SHP77 (cell line): ENCODE measurements at places on chromosomes 7 and 10.

DNA sequence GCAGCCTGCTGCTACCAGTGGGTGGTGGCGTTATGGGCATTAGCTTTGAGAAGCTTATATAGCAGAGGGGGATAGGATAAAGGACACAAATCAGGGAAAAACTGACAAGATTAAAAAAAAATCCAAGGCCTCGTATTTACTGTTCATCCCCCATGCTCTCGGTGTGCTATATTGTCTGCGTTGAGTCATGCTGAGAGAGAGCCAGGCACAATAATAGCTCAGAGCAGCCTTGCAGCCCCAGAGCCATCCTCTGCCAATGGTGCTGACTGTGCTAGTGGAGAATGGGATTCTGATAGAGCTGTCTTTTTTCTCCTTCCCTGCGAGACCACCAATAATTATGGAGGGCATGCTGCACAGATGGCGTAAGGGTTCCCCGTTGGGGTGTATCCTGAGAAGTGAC, 51.7 kb upstream of the FZD1 start:
- DNase-seq, result no peak

DNA sequence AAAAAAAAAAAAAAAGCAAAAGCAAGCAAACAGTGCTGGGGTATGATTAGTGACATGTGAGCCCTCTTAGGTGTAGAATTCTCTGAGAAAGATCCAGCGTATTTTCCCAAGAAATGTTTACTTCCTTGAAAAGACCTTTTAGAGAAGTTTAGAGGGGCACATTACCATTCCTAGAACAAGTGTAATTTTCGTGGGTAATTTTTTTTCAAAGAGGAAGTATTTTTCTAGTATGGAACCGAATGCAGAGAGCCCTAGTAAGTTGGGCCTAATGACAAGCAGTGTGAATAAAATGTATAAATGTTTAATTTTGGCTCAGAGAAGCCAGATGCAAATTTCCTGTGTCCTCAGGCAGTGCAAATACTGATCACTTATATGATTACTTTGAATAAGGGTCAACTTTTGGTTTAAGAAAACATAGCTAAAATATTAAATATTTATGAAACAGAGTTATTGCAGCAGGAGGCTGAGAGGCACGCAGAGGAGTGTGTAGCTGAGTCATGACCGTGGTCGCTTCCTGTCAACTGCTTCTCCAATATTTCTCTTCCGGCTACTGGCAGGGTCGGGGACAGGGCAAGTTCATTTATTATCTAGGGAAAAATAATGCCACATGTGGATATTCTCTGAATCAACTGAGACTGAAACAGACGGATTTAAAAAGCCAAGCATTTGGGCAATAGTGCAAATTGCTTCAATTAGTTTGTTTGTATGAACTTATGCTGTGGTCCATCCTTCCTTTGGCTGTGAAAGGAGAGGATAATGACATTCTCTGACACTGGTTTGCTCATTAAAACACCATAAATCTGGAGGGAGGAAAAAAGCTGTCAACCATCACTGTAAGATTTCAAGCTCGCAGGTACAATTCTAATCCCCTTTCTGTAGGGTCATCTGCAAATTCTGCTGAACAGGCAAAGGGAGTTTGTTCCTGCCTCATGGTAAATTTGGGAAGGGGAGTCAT, 495.2 kb downstream of the GLRX3 start:
- DNase-seq, result no peak

DNA sequence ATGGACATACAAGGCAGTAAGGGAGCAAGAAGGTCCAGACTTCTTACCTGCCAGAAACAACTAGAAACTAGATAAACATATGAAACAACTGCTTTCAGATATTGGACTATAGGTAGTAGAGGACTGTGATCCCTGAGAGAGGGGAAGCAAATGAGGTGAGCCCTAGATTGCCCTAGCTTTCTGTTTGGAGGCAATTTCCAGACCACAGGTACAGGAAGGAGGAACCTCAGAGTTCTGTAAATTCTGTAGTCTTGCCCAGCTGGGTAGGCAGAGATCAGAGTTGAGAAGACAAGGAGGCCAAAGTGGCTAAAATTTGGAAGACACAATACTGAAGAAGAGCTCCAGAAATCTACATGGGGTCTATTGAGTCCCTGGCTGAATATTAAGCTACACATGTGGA, 21.0 kb downstream of the CDK6 start:
- DNase-seq, result no peak

- DNase-seq, result no peak
Observed at GRCh38 chr7:50659329-50659965, 94.2 kb upstream of the DDC start.

DNA sequence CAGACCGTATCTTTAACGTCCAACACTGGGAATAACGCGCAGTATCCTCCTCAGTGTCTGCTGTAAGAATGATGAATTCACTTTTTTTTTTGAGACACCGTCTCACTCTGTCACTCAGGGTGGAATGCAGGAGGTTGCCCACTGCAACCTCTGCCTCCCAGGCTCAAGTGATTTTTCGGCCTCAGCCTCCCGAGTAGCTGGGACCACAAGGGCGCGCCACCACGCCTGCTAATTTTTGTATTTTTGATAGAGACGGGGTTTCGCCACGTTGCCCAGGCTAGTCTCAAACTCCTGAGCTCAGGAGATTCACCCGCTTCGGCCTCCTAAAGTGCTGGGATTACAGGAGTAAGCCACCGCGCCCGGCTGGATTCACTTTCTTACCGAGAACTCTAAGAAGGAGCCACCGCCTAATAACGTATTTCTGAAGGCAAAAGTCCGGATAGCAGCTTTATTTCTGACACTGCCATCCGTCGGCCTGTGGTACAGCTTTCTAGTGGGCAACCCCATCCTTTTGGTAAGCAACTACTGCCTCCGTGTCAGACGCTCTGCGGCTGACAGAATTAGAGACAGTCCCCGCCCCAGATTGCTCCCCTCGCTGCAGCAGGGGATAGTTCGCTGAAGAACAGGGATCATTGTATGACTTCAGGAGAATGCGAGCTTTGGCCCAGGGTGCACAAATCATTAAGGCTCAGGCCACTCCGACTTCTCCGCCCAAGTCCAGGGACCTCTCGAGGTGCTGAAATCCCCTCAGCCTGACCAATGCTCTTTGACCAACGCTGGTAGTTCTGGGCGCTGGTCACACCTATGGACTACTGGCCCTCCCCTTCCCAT, 662 bp downstream of the POLR3A start:
- no peak for DNase-seq

DNA sequence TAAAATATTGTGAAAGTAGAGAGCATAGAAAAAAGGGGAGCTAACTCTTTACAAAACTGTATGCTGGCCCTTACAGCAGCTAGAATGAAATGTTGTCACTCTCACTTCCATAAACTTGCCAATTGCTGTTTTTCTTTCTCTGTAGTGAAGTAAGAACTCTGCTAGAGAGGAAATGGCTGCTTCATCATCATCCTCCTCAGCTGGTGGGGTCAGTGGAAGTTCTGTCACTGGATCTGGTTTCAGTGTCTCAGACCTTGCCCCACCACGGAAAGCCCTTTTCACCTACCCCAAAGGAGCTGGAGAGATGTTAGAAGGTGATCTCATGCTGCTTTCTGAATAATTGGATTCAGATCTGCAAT, 7.6 kb upstream of the ASCC1 start:
- no peak for DNase-seq

DNA sequence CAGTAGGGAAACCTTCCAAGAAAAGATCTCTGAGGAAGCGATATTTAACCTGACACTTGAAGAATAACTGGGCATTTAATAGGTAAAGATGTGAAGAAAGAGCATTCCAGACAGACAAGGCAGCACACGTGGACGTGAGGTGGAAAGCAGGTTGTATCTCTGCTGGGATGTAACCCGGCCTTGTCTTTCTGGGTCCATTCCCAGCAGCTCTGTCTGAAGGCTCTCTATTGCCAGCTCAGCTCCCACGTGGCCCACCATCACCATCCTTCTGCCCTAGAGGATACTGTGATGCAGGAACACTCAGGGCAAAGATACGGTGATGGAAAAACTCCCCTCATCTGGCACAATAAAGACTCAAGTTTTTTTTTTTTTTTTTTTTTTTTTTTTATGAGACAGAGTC, 137.7 kb downstream of the RSU1 start:
- no peak for DNase-seq

DNA sequence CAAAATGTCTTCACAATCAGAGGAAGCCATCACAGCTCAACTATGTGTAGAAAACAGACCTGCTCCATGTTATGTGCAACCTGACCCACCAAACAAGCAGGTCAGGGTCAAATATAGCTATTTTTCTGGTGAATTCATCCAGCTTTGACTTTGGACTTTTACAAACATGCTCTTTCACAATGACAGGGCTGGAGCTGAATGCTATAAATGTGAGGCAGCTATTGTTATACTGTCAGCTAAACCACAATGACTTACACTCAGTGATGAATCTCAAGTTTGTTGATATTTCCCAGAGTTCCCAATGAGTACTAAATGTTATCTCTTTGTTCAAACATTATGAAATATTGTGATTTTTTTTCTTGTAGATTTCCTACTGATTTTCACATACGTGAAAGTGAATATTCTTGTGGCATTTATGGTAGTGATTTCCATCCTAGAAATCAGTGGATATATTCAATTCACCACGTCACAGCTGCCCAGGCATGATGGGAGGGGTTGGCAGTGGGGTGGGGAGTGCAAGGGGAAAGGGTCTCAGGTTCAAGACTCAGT, 2.5 kb upstream of the ITIH2 start:
- no peak for DNase-seq

DNA sequence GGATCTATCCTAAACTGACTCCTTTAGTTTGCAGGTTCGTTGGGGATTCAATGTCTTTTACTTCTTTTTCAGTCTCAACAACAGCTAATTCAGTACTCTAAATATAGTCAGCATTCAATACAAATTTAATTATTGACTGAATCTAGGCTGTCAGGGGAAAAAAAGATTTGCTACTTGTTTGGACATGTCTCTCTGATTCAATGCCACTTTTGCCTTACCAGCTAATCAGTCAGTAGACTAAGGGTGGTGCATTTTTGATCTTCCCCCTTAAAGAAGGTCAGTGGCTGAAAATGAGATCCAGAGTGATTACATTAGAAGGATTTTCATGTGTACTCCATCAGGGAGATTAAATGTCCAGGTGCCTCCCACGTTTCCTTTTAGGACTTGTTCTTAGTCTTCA, 145.1 kb downstream of the C1GALT1 start:
- no peak for DNase-seq

DNA sequence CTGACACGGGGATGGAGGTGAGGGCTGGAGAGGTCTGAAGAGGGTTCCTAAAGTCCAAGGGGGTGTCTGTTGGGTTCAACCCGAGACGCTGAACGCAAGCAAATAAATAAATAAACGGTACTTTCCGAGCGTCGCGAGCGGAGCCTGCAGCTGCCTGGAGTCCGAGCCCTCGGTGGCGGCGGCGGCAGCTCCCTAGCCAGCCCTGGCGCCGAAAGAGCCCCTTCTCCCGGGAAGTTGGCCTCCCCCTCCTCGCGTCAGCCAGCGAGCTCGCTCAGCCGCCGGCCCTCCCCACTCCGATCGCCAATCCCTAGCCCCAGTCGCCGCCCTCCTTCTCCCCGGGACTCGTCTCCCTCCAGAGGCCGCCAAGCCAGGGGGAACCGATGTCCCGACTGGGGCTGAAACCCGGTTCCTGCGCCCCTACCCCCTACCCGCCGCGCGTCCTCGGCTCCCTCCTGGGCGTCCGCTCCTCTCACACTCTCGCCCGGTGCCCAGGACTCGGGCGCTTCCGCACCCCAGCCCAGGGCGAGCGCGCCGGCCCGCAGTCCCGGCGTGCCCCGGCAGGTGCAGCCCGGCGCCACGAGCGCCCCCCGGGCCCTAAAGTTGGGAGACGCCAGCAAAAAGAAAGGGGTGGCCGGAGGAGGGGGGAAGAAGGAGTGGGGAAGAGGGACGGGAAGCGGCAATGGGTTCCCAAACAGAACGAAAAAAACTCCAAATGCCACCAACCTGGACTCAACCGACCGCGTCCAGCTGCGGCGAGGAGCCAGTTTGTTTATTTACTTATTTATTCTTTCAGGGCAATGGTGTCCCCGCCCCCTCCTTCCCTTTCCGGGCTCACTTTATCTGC, at the start of gene GFRA1:
Gene GFRA1, minus strand, starts transcription at position 767 of the 844 bp plus-strand sequence. CDS start 1,177 bp downstream, outside the sequence.
- no peak for DNase-seq

GRCh38 chr10:112347709-112348671, 25.9 kb upstream of the ACSL5 start:
- DNase-seq, result no peak

DNA sequence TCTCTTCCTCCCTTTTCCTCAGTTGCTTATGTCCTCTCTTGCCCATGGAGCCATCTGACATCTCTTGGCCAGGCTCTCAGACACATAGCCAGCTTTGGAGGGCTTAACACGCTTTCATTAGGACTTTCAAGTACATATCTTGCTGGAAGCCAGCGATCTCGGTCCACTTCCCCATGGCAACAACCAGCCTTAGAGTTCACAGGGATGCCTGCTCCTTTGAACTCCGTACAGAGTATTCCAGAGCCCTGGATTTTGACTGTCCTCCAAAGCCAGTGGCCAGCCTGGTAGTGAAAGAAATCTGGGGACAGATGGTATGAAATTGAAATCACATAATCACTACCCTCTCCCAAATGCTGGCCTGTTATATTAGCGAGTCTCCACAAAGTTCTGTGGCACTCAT, 370.5 kb upstream of the NPVF start:
- no peak for DNase-seq

DNA sequence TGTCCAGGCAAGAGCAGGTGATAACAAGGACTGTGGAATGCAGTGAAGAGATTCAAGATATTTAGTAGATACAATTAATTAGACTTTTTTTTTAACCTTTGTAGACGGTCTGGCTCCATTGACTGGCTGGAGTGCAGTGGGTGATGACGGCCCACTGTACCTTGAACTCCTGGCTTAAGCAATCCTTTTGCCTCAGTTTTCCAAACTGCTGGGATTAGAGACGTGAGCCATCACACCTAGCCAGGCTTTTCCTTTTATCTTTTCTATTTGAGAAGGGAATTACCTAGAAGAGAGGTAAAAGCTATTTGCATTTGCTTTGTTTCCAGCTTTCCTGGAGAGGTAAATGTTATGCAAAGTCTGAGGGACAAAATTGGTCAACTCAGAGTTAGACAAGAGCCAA, 213.0 kb upstream of the MAGI2 start:
- no peak for DNase-seq

DNA sequence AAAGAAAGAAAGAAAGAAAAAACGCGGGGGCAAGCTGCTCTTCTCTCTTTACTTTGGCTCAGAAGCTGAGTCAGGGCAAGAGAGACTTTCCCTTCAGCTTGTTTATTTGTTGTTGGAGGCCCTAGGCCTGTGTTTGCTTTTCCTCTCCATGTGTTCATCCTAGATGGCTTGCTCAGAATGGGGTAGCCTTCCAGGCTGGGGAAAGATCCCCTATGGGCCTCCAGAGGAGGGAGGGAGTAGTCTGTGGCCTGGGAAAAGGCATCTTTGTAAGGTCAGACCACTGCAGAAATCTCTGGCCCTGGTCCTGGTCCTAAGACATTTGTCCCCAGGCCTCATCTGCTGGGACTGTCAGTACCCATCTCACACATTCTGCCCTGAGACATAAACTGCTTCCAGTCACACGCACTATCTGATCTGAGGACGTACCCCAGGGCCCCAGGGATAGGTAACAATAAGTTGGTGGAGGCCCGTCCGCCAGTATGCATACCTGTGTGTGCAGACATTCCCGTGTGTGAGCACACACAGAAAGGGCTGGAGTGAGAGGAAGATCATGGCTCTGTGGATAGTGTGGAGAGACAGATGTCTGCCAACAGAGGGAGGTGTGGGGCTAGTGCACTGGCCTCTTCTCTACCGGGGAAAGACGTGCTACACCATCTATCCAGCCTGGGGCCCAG, 4.9 kb upstream of the SCD start:
- DNase-seq, result peak; percentile 69

GRCh38 chr7:33959676-33960075, 54.3 kb downstream of the BMPER start:
- no peak for DNase-seq
